Stimulated activated CD4-positive, alpha-beta T cell treated with anti-CD3 and anti-CD28 coated beads, Interleukin-1b, Interleukin-23, amount 100 ng/mL, for 24 hours (primary cell): ENCODE measurements at places on chromosomes 1 and 21.

DNA sequence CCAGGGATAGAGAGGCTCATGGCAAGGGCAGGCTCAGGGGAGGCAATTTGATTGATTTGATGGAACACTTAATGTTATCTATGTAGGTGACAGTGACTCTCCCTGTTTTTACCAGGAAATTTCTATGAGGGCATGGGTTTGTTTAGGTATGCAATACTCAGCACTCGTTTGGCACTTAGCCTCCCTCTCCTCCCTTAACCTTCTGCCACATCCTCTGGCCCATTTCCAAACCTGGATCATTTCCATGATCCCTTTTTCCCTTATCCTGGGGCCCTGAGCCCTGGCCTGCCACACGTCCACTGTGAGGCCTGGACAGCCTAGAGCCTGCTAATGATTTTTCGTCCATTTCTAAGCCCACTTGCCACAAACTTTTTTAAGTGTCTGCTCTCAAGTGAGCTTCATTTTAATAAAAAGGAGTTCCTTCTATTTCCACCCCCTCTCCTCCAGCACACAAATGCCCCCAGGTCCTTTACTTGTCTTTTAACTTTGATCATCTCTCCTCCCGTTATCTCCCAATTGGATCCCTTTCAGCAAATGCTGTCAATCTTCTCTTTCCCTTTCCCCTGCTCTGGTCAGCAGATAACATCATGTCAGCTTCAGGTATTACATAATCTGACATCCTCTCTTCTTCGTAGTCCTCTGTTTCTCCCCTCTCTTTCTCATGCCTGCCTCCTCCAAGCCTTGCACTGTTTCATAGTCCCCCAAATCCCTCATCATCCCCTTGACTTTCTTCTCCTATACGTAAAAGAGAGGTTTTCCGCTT lies 37.8 kb upstream of the GADD45A start:
- DNase-seq = no peak

DNA sequence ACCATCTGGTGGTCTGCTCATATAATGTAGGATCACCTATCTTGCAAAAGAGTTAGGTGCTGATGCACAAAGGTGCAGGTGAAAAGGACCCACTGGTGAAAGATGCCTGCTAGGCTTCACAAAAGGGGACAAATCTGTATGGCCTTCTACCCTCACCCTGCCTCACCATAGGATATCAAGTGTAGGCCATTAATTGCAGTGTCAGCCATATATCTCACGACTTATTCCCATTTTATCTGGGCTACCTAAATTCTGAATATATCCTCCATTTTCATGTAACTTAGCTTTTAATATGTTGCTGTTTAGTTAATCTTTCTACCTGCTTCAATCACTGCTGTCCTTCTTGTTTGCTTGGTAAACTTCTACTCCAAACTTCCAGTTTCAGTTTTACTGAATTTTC lies 84.2 kb upstream of the DPH5 start:
- DNase-seq = no peak

DNA sequence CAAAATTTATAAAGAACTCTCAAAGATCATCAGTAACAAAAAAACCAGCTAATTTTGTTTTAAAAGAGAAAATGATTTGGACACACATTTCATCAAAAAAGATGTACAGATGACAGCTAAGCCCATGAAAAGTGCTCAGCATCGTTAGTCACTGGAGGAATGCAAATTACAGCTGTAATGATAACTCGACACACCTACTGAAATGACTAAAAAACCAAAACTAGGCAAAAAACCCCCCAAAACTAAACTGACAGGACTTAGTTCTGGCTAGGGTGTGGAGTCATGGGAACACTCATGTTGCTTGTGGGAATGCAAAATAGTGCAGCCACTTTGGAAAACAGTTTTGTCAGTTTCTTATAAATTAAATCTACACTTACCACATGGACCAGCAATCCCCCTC lies 59.5 kb downstream of the CNIH3 start:
- no peak for DNase-seq

- DNase-seq = no peak
These were observed 190.9 kb downstream of the SIPA1L2 start for GRCh38 chr1:232439011-232439410.

GRCh38 chr21:15651172-15651571 lies 78.6 kb upstream of the USP25 start:
- no peak for DNase-seq
